Adrenal gland (tissue), 19 donors: ENCODE measurements at places on chromosomes 2 and 18. TPM values are rescaled to one million over a fixed set of nuclear protein-coding genes. Genes with fewer than 3 reads are reported as not detected.

- DNase-seq: no peak
- H3K27ac ChIP-seq: no peak overlapping the region
- H3K27me3 ChIP-seq: no peaks in the 10 kb centered on the region
- peaks cover 10% of the 10 kb centered on the region for H3K4me1 ChIP-seq
- H3K36me3 ChIP-seq: no peaks in the 10 kb centered on the region
Observed at GRCh38 chr2:36359067-36359466, 3.5 kb downstream of the CRIM1 start.

DYNAP gene
- total RNA-seq: not detected

OSBPL6 gene
- 0.26 TPM for total RNA-seq

GRCh38 chr2:39379643-39380524 is 57.2 kb downstream of the MAP4K3 start:
- DNase-seq: no peak
- no peaks in the 10 kb centered on the region for H3K36me3 ChIP-seq
- H3K27me3 ChIP-seq: no peaks in the 10 kb centered on the region
- H3K4me1 ChIP-seq: peaks cover 27% of the 10 kb centered on the region
- H3K27ac ChIP-seq: peak overlapping the region; percentile 45
- H3K4me3 ChIP-seq: no peak overlapping the region

GPR45 gene
- not detected for total RNA-seq

- H3K27ac ChIP-seq: no peak overlapping the region
- peaks cover 5% of the 10 kb centered on the region for H3K4me1 ChIP-seq
- no peak overlapping the region for H3K4me3 ChIP-seq
Observed at GRCh38 chr2:146939991-146940685, 904.7 kb upstream of the ACVR2A start.

DNA sequence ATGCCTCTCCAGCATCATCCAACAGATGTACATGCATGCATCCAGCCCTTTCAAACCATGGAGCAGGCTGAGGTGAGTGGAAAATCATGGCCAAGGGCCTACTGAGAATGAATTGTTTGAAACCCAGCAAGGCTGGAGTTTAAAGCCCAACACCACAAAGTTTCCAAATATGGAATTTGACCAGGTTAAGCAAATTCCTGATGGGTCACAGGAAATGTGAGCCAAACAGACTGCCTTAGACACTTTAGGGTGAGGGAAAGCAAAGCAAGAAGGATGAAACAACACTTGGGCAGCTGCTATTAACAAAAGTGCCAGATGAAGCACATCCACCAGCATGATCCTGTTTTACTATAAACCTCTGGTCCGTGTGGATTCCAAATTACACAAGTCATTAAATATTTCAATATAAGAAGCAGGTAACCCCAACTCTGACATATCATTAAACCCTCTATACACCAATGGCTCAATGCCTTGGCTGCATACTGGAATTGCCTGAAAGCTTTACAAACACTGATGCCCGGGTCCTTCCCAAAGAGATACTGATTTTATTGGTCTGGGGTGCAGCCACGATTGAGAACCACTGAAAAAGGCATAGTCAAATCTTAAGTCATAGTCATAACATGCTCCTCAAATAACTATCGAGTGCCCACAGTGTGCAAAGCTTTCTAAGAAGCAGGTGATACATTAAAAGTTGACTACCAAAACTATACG is 9.1 kb downstream of the KLF7 start:
- no peak overlapping the region for H3K4me3 ChIP-seq
- peaks cover 53% of the 10 kb centered on the region for H3K4me1 ChIP-seq
- H3K36me3 ChIP-seq: no peaks in the 10 kb centered on the region
- H3K27me3 ChIP-seq: no peaks in the 10 kb centered on the region
- DNase-seq: no peak

DNA sequence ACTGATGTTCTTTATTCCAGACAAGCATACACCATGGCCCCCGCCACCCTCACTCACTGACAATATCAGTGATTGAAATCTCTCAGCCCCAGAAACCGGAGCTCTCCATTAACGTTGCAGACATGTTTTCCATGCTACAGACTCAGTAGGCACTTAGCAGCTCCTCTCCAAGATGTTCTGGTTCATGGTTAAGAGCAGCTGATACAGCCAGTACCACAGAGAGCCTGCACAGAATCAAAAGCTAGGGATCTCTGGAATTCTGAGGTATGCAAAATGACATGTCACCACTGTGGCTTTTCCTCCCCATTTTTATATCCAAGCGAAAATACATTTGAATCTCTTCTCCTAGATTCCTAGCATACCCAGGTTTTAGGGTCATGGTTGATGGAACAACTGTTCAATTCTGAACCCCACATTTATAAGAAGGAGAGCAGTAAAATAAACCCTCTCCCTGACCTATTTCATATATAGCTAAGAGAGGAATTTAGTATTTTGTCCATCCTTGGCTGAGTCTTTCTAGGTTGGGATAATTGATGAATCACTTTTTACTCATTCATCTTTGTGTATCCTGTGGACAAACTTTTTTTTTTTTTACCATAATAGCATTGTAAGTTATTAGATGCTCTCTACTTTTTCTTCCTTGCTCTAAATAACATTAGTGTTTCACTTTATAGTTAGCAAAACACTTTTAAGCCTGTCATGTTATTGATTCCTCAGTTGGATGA is 488.4 kb upstream of the PIK3C3 start:
- no peaks in the 10 kb centered on the region for H3K36me3 ChIP-seq
- H3K27ac ChIP-seq: no peak overlapping the region
- no peak for DNase-seq
- no peak overlapping the region for H3K4me3 ChIP-seq
- H3K4me1 ChIP-seq: no peaks in the 10 kb centered on the region

- no peak overlapping the region for H3K27ac ChIP-seq
- no peaks in the 10 kb centered on the region for H3K36me3 ChIP-seq
- no peak overlapping the region for H3K4me3 ChIP-seq
Observed at GRCh38 chr2:227115761-227116160, 48.2 kb downstream of the COL4A4 start.

DNA sequence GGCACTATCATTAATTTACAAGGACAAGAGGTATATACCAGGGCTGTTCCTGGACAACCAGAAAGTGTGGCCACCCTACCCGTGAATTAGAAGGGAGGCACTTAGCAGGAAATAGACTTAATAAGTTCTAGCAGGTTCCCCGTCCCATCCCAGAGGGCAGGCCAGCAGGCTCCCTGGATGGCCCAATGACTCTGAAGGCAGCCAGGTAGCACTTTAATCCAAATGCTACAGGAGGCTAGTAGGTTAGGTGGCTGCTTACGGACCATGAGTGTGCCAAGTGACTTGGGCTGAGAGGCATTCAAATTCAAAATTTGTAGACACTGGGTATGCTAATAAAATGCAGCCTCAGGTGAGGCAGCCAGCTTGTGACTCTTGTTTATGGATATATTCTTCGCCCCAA is 123.9 kb downstream of the UXS1 start:
- H3K4me1 ChIP-seq: no peaks in the 10 kb centered on the region
- no peaks in the 10 kb centered on the region for H3K36me3 ChIP-seq
- no peak overlapping the region for H3K4me3 ChIP-seq
- peaks cover 11% of the 10 kb centered on the region for H3K27me3 ChIP-seq
- H3K27ac ChIP-seq: no peak overlapping the region

DNA sequence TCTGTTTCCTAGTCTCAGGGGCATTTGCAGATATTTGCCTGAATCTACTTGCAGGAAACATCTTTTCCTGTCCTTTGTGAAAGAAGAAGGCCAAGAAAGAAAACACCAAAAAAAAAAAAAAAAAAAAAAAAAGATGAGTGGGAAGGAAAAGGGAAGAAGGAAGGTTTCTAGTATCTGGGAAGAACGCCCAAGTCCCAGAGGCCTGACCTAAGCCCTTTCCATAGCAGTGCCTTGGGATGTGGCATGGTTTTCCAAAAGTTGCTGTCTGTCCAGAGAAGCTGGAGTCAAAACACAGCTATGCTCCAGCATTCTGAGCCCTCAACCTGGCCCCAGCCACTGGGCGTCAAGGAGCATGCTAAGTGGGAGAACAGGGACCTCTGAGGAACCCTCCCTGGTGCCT is 123.5 kb downstream of the INHBB start:
- no peak for DNase-seq
- H3K36me3 ChIP-seq: no peaks in the 10 kb centered on the region
- H3K27me3 ChIP-seq: no peaks in the 10 kb centered on the region
- no peak overlapping the region for H3K4me3 ChIP-seq
- H3K27ac ChIP-seq: peak overlapping the region; percentile 69
- peaks cover 18% of the 10 kb centered on the region for H3K4me1 ChIP-seq

GRCh38 chr2:75142081-75142480 is 57.2 kb downstream of the TACR1 start:
- no peaks in the 10 kb centered on the region for H3K4me1 ChIP-seq
- DNase-seq: no peak
- H3K27me3 ChIP-seq: no peaks in the 10 kb centered on the region

- no peak overlapping the region for H3K27ac ChIP-seq
- no peaks in the 10 kb centered on the region for H3K27me3 ChIP-seq
- no peaks in the 10 kb centered on the region for H3K36me3 ChIP-seq
- peaks cover 3% of the 10 kb centered on the region for H3K4me1 ChIP-seq
Observed at GRCh38 chr18:46843372-46843771, 73.9 kb downstream of the PIAS2 start.

ST8SIA5 gene
- total RNA-seq: 17.7 TPM

DNA sequence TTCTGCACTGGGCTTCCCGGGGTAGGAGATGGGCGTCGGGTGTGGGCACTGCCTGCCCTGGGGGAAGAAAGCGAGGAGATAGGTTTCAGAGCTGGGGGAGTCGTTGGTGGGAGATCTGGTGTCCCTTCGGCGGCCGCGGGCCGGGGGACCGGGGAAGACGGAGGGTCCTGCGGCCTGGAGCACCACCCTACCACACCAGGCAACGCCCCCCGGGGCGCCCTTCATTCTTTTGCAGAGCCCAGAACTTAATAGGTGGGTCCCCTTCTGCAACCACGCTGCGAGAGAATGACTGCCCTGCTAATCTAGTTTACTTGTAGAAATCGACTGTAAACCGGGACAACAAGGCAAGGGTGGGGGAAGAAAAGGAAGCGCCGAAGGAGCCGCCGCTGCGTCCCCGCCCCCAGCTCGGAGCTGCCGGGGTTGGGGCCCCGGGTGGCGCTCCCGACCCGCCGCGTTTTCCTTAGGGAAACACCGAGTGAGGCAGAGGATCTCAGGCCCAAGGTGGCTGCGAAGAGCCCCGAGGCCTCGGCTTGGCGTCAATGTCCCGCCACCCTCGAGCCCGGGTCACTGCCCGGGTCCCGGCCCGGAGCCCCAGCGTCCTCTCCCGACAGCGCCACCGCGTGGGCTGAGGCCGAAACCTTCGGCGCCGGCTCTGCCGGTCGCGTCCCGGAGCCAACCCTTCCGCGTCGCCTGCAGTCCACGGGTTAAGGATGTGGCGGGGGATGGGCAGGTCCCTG is 5.4 kb upstream of the SATB2 start:
- no peaks in the 10 kb centered on the region for H3K36me3 ChIP-seq
- H3K4me1 ChIP-seq: peaks cover 26% of the 10 kb centered on the region
- H3K27me3 ChIP-seq: peaks cover 72% of the 10 kb centered on the region
- DNase-seq: peak; percentile 71
- no peak overlapping the region for H3K27ac ChIP-seq
